ENCODE measurements at places on chromosomes 7 and 10.

DNA sequence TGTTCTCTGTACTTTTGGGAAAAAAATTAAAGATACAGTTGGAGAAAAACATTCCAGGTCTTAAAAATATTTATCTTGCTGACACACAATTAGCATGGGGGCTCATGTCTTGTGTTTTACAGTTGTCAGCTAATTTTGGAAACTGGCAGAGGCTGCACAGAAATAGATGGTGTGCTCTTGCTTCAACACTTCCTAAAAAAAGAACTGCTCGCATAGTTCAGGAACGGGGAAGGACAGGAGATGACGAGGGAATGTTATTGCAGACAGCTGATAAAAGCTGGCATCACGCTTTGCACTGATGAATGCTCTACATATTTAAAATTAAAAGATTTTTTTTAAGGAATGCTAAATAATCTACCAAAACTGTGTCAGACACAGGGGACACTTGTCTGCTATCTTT lies 103.5 kb upstream of the CELF2 start:
- DNase-seq, result no peak

- DNase-seq, result no peak
These were observed 20.3 kb upstream of the HYAL4 start for GRCh38 chr7:123824754-123825067.

DNA sequence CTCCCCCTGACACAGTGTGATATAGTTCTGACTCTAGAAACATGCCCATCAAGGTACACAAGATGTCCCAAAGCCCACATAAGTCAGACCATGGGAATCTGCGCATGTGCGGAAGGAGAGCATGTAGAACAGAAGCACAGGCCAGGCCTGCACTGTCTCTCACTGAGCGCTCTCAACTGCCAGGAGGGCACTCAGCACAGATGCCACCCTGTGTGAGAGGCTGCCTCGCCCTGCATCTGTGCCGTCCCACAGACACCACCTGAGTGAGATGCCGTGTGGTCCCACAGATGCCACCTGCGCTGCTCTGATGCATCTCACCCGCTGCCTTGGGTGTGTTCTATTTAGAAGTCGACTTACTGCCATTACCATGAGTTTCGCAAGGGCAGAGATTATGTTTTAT lies 98.4 kb downstream of the VOPP1 start:
- DNase-seq, result no peak

DNA sequence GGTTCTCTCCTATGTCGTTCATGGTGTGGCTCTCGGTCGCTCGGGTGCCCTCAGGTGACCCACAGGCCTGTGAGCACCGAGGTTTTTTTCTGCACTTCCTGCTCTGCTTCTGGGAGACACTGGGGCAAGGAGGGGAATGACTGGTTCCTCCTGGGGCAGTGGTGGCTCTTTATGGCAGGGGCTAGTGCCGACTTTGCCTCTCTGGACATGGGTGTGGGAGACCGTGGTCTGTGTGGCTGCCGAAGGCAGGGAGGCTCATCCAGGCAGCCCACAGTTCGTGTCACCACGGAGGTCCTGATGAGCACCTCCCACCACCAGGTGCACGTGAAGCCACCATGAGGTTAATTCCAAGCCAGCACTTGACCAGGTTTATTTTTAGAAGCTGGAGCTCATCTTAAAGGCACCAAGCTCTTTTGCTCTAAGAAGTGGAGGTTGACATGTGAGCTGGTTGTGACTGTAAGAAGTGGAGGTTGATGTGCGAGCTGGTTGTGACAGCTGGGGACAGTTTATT lies 24.7 kb upstream of the DPYSL4 start:
- DNase-seq, result no peak

DNA sequence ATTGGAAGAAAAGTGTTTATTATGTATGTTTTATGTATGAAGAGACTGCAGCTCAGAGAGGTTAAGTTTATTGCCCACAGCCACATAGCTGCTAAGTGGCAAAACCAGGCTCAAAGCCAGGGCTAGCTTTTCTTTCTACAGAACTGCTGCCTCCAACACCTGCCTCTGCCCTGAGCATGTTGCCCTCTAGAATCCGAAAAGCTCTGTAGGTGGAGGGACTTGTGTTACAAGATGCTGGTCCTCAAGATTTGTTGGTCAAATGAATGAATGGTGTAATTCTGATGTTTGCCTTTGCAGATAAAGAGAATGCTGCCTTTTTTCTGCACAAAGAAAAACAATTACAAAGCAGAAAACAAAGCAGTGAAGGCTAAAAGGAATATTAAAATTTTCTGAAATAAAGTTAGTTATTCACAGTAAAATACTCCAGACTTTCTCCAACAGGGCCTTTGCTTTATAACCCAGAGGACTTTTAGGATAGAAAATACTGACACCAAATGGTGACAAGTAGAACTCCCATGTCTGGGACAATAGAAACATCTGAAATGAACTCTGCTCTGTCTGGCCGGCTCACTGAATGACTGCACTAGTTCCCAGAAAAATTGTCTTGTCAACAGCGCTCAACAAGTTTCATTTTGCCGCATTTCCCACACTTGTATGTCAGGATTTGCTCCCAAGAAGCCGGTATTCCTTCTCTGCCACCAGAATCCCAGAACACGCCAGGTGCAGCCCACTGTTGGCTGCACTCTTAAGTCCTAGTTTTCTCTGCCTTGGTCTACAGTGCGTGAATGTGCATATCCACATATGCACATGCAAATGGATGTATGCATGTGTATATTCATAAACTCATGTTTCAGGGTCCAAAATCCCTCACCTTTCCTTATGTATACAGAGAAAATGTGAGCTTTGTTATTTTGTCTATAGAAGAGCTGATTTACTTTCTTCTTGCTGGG lies 11.0 kb upstream of the DNTT start:
- no peak for DNase-seq

- DNase-seq, result no peak
These were observed 499.1 kb downstream of the KCNMA1 start for GRCh38 chr10:77138541-77138940.

DNA sequence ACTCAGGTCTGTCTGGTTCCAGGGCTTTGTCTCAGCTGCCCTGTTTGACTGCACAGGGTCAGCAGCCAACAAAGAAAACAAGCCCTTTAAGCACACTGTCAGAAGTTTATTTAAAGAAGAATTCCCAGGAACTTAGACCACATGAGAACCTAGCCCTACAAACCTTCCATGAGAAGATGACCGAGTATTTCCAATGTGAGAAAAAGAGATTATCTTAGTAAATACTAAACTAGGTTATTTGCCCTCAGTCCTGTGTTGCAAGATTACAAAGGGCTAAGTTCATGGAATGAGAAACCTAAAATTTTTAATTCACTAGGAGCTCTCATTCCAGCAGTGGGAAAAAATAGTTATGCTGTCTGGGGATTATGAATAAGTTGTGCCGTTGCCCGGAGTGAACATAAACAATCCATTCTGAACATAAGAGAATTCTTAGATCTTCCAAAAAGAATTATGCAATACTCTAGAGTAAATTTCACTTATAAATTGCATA lies 46.7 kb downstream of the NOC3L start:
- DNase-seq, result no peak

GRCh38 chr7:55546814-55547213 lies 25.5 kb downstream of the VOPP1 start:
- no peak for DNase-seq

DNA sequence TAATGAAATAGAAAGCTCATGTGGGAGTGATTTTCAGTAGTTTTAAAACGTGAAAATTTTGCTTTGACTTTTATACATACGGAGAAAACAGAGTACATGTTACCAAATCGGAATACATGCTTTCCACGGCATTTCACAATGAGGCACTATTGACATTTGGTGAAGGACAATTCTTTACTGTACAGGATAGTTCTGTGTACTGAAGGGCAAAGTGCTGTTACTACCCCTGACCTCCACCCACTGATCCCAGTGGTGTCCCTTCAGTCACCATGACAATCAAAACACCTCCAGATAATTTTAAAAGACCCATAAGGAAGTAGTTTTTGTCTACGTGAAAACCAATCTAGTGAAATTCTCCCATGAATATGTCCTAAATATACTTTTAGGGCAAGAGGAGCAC lies 33.1 kb upstream of the ANK3 start:
- no peak for DNase-seq

DNA sequence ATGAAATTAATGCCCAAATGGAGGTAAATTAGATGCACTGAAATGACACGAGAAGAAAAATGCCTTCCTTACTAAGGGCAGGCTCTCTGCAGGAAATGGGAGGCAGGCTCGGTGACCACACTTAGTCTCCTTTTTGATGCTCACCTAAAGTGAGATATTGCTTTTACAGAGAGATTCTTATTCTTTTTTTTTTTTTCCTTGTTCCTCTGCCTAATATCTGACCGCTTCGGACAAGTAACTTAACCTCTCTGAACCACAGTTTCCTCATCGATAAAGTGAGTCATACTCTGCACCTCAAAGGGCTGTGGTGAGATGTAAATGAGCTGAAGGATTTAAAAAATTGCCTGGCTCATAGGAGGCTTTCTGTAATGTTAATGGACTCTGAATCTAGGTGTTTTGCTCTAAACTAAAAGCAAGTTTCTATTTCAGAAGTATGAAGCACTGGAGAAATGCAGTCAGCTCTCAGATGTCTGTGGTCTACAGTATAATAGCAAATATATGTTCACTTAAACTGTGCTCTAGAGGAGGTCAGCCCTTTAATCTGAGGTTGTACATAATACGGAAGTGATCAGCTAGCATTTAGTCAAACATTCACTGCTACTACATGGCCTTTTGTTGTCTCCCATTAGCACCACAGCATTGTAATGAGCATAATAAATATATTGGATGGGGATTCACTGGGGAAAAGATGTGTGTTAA lies 23.2 kb downstream of the NKX2-3 start:
- no peak for DNase-seq

- no peak for DNase-seq
These were observed 51.1 kb downstream of the NT5C2 start for GRCh38 chr10:103141950-103142349.

DNA sequence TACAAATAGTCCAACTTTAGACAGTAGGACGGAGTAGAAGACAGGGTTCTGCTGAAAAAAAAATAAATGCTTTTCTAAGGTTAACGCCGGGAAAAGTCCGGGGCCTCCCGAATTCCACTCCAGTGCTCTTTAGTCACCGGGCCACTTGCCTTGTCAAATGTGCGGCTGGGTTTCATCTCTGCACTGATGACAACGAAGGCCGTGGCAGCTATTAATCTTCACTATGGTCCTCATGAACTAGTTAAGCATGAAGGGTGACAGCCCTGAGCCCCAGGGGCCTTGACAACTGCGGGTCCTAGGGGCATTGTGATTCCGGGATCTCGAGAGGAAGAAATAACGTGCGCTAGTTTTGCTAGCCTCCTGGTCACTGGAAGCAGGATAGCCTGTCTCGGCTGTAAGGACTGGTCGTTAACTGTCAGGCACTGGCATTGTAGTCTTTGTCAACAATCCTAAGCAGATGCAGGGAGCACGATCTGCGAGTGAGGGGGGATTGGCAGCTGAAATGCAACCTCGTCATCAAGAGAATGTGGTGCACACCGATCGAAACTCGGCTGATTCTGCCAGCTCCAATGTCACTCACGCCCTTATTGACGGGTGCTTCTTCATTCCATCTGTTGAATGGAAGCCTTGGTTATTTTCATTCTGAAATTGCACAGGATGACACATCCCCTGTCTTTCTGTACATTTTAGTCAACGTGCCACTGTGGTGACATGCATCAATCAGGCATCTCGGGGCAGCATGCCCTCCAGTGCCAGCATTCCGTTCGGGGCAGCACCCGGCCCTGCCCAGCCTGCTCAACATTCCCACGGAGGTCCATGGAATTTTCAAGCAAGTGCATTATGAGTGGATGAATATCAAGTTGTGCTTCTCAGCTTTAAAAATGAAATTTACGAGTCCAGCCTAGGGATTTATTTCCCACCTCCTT lies 51.6 kb upstream of the MGMT start:
- no peak for DNase-seq

GRCh38 chr7:26658389-26659084 lies 205.9 kb downstream of the SKAP2 start:
- DNase-seq, result no peak

DNA sequence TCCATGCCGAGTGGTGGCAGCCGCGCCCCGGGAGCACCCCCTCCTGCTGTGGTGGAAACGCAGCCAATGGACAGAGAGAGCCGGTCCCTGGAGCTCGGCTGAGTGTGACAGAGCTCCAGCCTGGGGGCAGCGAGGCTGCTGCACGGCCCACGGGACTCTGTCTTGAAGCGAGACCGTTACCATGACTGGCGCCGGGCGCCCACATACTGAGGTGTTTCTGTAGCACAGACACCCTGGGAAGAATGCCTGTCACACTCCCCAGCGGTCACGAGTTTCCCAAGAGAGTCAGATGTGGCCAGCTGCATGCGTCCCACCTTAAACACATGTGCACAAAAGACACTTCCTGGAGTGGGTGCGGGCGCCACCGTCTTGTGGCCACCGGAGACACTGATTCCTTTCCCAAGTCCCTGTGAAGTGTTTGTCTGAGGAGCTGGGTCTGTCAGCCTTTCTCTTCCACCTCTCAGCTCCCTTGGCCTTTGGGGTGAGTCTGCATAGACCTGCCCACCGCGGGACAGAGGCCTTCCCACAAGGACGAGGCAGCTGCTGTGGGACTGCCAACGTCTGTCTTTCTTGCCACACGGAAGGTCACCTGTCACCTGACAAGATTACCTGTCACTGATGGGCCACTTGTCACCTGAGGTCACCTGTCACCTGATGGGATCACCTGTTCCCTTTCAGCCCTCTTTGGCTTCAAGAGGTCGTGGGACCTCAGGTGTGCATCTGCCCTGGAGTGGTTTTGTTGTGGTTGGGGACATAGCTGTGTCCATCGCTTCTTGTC lies 94.6 kb downstream of the DNAJB6 start:
- DNase-seq, result no peak

GRCh38 chr7:113279256-113279655 lies 160.9 kb upstream of the SMIM30 start:
- DNase-seq, result no peak

DNA sequence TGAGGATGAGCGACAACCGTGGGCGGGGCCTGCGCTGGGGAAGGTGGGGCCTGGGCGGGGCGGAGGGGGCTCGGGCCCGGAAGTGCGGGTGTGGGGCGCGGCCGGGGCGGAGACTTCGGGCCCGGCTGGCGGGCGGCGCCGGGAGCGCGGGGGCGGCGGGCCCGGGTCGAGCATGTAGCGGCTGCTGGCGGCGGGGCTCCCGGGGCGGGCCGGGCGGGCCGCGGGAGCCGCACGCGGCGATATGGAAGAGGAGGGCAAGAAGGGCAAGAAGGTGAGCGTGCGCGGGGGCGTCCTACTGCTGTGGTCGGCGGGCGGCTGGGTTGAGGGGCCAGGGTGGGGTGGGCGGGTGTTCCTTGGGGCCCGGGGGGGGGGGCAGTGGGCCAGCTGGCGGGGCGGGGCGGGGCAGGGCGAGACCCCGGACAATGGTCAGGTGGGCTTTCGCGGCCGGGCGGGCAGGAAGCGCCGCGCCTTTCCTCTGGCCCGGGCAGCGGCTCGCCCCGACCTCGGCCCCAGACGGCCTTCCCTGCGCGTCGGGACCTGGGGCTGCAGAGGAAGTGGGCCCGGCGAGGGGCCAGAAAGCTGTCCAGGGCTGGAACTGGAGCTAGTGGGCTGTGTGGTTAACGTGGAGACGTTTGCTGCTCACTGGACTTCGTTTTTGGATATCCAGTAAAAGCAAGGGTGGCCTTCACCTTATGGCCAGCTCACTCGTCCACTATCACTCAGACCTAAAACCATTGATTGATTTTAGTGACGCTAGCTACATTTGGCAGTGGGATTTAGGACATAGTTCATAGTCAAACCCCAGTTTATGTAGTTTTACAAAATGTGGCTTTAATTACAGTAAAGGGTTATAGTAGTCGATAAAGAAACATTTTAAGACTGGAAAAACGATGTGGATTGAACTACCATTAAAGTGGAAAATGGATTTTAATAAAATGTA lies at the start of gene CCM2:
Gene CCM2, plus strand, starts transcription at position 109 of the 940 bp plus-strand sequence. Its CDS starts 133 bp downstream, at position 242.
- DNase-seq, result no peak
